Type B pancreatic cell (in vitro differentiated cells): ENCODE measurements at places on chromosomes 13 and 19. TPM values are rescaled to one million over a fixed set of nuclear protein-coding genes. Genes with fewer than 3 reads are reported as not detected.

The CASP14 gene
- not detected in 2 replicates for total RNA-seq

The GNA15 gene
- total RNA-seq: 1.6 and 3.9 TPM in 2 replicates

The TLE6 gene
- 3.8 TPM in 2 replicates for total RNA-seq

The PCDH20 gene
- total RNA-seq: 7.2 and 13.4 TPM in 2 replicates

The FXYD7 gene
- total RNA-seq: 1.5 TPM in 1 of 2 replicates, not detected in the other

The FFAR3 gene
- total RNA-seq: 0.34 and 0.45 TPM in 2 replicates

The GSX1 gene
- not detected in 2 replicates for total RNA-seq

The CPAMD8 gene
- total RNA-seq: 27.6 and 42.9 TPM in 2 replicates
